ENCODE measurements at places on chromosomes 16 and 17.

GRCh38 chr17:35716897-35717465 is 14.5 kb upstream of the RASL10B start:
- DNase-seq: no peak

DNA sequence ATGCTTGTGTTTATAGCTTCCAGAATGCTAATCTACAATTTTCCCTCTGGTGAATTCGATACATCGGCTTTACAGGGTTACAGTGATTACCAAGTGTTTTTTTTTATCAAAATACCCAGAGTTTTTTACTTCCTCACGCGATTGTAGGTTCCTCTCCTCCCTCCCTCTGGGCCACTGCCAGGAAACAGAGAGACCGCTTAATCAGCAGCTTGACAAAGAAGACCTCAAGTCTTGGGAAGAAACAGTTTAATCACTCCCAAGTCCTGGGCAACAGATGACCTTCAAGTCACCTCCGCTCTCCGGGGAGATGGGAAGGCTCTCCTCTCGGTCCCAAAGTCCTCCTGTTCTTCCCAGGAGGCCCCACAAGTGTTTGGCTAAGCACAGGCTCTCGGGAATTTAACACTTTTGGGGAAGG is 23.5 kb downstream of the SMTNL2 start:
- DNase-seq: no peak

- DNase-seq: peak; percentile 57
These were observed 12.1 kb upstream of the ALDOA start for GRCh38 chr16:30053376-30054015.

GRCh38 chr16:4465977-4466779 is 8.2 kb downstream of the NMRAL1 start:
- DNase-seq: no peak

- no peak for DNase-seq
These were observed 42.4 kb downstream of the OMG start for GRCh38 chr17:31254654-31255053.

- no peak for DNase-seq
These were observed 89.5 kb downstream of the WSCD1 start for GRCh38 chr17:6159541-6160231.

GRCh38 chr17:71550675-71551074 is 570.1 kb upstream of the SOX9 start:
- DNase-seq: no peak

DNA sequence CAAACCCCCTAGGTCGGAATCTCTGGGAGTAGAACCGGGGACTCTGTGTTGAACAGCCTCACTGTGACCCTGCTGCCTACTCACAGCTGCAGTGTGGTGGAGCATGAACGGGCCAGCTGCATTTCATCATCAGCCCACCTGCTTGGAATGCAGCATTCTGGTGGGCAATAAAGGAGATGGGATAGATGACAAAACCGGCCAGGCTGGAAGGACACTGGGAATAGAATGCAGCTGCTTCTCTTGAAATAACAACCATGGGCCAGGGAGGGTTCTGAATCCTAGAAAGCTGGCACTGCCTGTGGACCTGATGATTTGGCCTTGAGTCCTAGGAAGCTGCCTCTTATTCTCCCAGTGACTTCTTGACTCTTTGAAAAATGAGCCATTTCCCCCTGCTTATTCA is 23.5 kb downstream of the CFAP97D1 start:
- no peak for DNase-seq

DNA sequence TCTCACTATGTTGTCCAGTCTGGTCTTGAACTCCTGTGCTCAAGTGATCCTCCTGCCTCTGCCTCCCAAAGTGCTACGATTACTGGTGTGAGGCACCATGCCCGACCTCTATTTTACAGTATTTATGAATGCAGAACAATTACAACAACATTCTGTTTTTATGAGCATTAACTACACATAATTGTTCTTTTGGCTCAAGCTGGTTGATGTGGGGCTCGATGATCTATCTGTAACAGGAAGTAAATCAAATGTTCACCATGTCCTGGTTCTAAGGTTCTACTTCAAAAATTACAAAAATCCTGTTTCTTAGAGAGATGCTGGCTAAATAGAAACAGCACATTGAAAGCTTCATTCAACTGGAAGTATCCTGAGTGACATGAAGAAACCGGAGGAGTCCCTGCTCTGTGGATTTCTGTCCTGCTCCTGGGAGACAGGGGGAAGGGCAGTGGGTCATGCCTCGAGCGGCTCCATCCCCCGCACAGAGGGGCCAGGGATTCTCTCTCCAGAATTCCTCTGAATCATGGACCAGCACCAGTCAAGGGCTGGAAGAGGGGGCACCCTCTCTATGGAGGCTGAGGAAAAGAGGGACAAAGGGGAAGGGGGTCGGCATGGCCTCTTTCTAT is 31.5 kb downstream of the FA2H start:
- peak; percentile 8 for DNase-seq

GRCh38 chr16:89054714-89055113 is 38.9 kb upstream of the ACSF3 start:
- DNase-seq: no peak

GRCh38 chr16:31428279-31428597 is at the start of gene COX6A2:
Gene COX6A2 (minus strand): TSS chr16:31428360. CDS start chr16:31428325, 35 bp downstream.
- no peak for DNase-seq

DNA sequence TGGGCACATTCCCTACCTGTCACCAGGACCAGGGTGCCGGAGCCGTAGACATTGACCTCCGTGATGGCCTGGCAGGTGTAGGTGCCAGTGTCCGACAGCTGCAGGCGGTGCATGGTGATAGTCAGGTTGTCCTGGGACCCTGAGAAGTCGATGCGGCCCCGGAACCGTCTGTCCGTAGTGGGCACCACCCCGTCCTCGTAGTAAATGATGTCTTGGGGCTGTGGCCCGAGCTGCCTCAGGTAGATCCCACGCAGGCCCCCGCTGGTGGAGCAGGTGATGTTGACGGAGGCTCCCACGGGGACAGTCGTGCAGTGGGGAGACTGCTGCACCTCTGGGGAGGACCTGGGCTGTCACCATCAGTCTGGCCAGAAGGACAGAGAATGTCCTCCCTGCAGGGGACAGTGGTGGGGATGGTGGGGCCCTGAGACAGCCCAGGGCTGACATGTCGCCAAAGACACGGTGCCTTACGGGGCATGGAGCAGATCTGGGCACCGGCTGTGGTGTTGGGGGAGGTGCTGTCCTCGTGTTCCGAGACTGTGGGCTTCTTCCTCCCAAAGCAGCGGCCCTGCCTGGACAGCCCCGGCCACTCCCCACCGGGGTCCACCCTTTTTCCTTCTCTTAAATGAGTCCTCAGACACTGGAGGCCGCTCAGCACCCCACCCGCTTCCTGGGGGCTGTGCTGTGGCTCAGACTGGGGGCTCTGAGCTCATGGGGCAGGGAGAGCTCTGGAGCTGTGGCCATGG is 586 bp downstream of the CD7 start:
- DNase-seq: no peak

GRCh38 chr17:64596439-64596838 is 65.7 kb downstream of the SMURF2 start:
- no peak for DNase-seq

- DNase-seq: no peak
These were observed 22.3 kb downstream of the MARF1 start for GRCh38 chr16:15620611-15621195.

DNA sequence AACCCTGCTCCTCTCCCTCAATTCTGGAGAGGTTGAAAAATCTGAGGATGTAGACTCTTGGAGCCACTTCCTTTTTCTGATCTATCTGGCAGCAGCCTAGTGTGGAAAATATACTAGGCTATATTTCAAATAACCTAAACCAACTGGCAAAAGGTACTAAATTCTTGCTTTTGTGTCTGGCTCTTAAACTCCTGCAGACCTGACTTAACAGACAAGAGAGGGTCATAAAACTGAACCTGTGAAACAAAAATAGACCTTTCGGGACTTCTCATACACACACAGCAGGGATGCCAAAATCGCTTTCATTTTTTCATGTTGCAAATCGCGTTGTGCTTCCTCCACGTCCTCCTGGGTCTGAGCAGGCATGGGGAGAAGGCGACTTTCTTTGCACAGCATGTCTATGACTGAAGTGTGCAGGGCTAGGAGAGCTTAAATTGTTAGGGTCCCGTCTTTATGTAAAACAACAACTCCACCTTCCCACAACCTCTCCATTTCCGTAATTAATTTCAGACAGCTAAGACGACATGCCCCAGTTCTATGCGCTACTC is 520.7 kb upstream of the PSMD7 start:
- DNase-seq: no peak

- no peak for DNase-seq
These were observed 61.2 kb upstream of the MPHOSPH6 start for GRCh38 chr16:82231008-82231787.

DNA sequence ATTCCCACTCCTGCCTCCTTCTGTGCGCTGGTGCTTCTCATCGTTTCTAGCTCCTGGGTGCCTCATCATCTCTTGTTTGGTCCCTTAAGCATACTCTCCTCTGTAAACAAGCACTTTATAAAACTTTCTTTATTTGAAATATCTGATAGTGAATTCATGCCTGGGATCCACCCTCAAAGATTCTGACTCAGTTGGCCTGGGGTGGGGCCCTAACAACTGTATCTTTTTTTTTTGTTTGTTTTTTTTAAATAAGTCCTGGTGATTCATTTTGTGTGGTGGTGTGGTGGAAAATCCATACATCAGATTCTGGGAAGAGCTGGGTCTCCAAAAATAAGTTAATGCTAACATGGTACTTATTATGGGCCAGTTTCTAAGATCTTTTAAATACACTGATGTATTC is 678.3 kb downstream of the TOX3 start:
- DNase-seq: no peak

DNA sequence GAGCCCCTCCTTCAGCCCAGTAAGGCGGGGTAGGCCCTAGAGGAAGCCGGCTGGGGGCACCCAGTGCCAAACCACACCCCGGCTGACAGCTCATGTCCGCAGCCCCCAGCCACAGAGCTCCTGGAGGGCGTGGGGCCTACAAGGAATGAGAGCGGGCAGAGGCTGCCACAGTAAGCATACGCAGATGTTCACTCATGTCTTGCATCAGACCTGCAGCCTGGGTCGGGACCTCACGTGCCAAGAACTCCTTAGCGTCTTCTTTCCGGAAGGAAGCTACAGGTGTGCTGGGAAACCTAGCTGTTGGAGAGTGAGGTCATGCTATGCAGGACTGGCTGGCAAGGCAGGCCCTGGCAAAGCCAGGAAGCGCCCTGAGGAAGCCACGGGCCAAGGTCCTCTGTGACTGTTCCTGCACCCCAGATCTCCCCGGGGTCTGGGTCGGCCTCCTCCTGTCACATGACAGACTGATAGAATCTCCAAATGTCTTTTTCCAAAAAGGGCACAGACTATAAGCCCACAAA is 1.6 kb downstream of the ZNF598 start:
- peak; percentile 82 for DNase-seq

DNA sequence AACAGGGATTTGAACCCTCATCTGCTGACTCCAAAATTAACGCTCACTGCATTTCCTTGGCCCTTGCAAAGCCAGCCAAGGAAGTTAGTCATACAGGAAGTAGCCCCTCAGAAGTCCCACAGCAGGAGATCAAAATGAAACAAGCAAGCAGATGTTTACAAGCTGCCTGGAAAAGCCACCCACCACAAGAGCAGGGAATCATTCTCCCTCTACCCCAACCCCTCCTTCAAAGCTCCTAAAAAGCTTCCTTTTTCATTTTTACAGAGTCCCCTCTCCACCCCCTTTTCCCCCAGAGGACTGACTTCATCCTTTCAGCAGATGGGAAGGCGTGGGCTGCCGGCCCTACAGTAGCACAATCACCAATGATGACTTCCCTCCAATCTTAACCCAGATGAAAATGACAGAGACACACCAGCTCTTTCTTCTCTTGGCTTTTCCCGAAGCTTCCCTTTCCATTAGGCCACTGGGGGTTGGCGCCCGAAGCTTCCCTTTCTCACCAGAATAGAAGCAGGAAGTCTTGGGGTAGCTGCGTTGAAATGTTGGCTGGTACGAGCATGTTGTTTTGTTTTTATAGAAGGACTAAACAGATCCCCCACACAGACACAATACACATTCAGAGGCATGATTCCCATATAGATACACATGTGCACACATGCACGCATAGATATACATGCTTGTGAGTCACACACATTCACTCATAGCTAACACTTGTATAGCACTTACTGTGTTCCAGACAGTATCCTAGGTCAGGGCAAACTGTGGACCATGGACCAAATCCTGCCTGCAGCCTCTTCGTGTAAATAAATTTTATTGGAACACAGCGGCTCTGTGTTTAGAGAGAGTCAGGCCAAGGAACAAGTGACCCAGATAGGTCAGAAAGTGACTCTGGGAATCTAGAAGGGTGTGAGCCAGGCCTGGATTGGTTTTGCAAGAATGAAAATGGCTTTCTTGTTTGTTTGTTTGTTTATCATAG is 17.4 kb downstream of the ITPRIPL2 start:
- DNase-seq: peak; percentile 37

DNA sequence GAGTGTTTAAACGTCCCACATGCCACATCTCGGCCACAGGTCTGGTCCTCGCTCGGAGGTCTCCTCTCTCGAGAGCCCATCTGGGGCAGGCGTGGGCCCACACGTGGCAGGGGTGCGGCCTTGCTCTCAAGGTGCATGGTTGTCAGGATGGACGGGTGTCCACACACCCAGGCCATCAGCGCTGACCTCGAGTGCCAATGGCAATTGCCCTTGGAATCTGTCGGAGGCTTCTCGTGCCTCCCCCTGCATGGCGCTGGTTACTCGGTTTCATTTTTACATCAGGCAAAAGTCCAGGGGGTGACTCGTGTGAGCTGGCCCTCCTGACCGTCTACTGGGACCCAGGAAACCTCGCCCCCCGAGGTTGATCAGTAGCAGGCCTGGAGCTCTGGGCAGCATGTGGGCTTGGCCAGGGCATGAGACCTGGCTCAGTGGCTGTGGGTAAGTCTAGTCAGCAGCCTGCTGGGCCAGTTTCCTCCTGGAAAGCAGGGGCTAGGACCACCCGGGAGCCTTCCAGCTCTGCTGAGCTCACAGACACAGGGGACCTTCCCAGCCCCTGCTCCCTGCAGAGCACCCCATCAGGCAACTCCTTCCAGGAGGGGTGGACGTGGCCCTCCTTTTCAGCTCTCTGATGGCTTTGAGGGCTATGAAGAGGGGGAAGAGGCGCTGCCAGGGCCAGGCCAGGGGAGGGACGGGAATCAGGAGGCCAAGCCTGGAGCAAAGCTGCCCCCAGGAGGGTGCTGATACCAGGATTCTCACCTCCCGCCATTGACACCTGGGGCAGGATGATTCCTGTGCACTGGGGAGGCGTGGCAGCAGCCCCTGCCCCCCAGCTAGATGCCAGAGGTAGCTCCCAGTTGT is 3.7 kb upstream of the ZNF469 start:
- no peak for DNase-seq

- no peak for DNase-seq
These were observed 1.0 kb upstream of the LITAF start for GRCh38 chr16:11587643-11588247.

GRCh38 chr16:87255866-87256265 is 61.3 kb downstream of the C16orf95 start:
- DNase-seq: no peak

GRCh38 chr17:82012640-82013295 is 9.9 kb downstream of the CENPX start:
- no peak for DNase-seq

- DNase-seq: no peak
These were observed 305.4 kb downstream of the CEP112 start for GRCh38 chr17:65886315-65887245.

GRCh38 chr17:70882504-70882903 is 713.2 kb downstream of the KCNJ2 start:
- no peak for DNase-seq

- DNase-seq: no peak
These were observed 3.5 kb upstream of the LASP1NB start for GRCh38 chr17:38921756-38922411.

- DNase-seq: no peak
These were observed 71.1 kb downstream of the N4BP1 start for GRCh38 chr16:48538746-48539484.

- DNase-seq: no peak
These were observed 13.5 kb downstream of the LGALS3BP start for GRCh38 chr17:78966123-78966813.
